ENCODE measurements at places on chromosomes 2 and 18.

DNA sequence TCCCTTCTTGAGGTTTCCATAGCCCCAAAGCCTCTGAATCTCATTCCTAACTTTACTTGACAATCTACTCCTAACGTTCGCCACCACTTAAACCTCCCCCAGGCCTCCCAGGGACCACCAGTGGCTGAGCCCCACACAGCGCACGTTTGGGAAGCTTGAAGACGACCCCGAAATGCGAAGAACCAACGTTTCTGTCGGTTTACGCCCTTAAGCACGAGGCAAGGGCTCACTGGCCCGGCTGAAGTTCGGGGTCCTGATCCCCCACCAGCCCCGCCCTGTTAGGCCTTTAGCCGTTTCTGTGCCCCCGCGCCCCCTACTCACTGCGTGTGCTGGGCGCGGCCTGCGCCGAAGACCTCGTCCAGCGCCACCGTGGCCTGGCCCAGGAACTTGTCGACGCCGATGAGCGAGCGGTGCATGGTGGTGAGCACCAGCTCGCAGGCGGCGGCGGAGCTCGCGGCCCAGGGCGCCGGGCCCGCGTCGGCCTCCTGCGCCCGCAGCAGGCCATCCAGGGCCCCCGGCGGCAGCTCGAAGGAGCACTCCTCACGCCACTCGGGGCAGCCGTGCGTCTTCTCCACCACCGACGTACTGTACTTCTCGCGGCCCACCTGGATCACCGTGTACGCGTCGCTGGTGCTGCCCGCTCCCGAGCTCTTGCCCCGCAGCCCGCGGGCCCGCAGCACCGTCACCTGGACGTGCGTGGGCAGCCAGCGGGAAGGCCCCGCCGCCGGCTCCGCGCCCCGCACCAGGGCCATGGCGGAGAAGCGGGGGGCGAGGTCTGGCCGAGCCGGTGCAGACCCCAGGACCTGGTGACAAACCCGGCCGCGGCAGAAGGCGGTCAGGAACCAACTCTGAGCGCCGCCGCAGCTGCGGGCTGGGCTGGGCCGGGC lies 479 bp downstream of the RAB11FIP5 start:
- DNase-seq, result no peak

DNA sequence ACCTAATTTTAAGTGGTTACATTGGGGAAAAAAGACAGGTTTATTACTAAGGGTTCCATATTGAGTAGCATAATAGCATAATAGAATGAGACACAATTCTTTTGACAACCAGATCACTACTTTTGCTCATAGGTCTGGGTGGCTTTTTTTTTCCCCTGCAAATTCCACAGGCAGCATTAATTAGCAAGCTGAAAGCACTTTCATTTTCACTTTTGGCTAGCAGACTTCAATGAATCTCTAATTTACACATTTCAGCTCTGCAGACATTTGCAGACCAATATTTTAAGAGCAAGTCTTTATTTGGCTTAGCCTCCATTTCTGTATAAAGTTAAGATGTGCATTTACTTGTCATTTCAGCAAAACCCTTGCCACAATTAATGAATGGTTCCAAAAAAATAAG lies 185.5 kb downstream of the NOL4 start:
- DNase-seq, result no peak

DNA sequence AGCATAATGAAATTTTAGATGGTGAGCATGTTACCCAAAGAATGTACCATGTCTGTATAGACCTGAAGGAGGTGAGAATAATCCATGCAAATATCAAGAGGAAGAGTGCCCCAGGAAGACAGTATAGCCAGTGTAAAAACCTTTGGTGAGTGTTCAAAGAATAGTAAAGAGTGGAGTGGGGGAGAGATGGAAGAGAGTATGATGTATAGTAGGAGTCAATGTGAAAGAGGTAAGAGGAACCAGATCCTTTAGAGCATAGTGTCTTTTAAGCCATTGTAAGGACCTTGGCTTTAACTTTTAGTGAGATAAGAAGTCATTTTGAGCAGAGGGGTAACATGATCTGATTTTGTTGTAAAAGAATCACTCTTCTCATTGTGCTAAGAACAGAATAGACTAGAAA lies 1052.3 kb upstream of the ZEB2 start:
- no peak for DNase-seq

GRCh38 chr2:238151628-238152235 lies 7.0 kb upstream of the ERFE start:
- DNase-seq, result no peak

DNA sequence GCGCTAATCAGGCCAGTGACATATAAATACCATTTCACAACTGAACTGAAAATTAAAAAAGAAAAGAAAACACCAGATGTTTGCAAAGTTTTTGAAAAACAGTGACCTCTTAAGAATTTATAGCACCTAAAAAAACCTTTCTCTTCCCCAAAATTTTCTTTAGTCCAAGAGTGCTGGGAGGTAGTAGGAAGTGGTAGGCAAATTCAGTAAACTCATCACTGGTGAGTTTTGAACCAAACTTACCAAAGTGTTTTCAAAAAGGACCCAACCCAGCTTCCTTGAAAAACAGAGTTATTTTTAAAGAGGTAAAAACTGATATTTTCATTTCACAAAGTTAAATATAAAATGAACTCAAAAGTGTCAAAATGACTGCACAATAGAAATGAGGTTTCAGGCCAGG lies 90.4 kb downstream of the TMEM247 start:
- DNase-seq, result no peak

DNA sequence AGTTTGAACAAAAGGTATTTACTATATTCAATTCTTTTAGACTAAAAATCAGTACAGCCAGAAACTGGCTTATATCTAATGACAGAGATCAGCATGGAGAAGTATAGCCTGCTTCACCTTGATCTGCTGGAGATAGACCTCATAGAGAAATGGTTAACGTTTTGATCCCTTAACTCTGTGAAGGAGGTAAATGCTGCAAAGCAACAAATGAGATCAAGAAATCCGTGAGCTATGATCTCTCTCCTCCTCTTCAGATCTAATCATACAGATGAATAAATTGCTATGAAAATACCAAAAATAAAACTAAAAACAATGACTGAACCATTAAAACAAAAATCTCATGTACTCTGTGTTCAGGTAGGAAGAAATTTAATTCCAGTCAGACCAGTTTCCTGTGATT lies 42.8 kb downstream of the KLHL14 start:
- DNase-seq, result no peak

DNA sequence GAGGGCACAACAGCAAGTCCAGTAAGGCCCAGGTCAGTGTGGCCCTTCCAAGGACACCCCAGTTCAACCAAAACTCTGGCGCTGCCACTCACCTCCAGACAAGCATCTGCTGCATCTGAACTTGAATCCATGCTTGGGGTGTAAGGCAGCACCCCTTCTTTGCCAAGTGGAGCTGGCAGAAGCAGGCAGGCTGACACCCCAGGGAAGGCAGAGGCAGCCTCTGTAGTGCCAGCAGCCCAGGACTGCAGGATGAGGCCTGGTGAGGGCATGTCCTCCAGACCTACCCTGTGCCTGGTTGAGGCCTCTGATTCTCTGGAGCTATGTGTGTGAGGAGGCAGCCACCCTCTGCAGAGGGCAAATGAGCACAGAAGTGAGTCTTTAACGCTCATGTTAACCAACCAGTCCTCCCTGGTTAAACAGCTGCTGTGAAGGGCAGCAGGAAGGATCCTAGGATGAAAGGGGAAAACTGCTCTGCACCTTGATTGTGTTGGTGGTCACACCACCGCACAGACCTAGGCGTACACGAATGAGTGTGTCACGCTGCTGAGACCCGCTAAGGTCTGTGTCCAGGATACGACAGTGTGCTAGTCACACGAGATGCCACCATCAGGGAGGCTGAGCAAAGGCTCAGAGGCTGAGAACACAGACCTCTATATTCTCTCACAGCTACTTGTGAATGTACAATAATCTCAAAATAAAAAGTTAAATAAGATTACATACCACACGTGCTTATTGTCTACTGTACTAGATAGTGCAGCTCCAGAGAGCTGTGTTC lies 2.2 kb downstream of the PARD6G start:
- DNase-seq, result no peak

DNA sequence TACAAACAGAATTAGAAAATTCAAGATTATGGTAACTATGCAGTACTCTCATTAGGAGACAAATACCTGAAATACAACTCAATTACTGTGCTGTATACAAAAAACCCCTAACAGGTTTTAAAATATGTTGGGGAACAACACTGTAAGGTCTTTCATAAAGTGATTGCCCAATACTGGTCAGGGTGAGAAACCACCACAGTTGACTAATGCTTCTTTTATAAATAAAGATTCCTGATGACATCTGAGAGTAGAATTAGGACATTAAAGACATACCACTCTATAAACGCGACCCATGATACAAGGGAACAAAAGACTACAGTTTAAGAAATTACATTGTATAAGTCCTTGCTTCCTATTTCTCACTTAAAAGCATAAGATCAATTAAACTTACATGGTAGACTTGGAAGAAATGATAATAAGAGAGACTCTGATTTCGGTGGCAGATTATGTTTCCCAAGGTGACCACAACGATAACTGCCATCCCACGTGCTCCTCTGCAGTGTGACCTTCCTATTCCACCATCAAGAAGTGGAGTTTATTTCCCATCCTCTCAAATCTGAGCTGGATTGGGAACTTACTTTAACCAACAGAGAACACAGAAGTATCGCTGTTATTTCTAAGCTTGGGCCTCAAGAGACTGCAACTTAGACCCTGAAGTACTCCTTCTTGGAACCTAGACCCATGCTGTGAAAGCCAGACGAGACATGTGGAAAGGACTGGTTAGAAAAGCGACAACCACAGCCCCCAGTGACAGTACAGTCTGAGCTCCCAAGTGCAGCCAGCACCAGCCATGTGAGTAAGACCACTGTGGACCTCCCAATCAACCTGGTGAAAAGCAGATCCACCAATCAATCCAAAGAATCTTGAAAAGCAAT lies 52.3 kb downstream of the ZNF521 start:
- no peak for DNase-seq

GRCh38 chr2:122132147-122132691 lies 376.8 kb downstream of the TSN start:
- DNase-seq, result no peak

Data from stimulated activated CD8-positive, alpha-beta memory T cell treated with anti-CD3 and anti-CD28 coated beads, Interleukin-7, amount 100 ng/mL, for 1 hour (primary cell).